Right lung (tissue), 10 donors: ENCODE measurements at places on chromosomes 16 and 17. TPM values are rescaled to one million over a fixed set of nuclear protein-coding genes. Genes with fewer than 3 reads are reported as not detected.

FSCN2 gene
- polyA plus RNA-seq: 2.0 TPM

CLDN7 gene
- polyA plus RNA-seq: 30.9 TPM

CHMP1A gene
- 72.6 TPM for polyA plus RNA-seq

CBX8 gene
- polyA plus RNA-seq: 7.3 TPM

MLYCD gene
- polyA plus RNA-seq: 3.2 TPM

PYDC1 gene
- not detected for polyA plus RNA-seq

ASB16 gene
- polyA plus RNA-seq: 3.6 TPM

PITPNM3 gene
- polyA plus RNA-seq: 4.1 TPM

ELAC2 gene
- 58.5 TPM for polyA plus RNA-seq

DNA sequence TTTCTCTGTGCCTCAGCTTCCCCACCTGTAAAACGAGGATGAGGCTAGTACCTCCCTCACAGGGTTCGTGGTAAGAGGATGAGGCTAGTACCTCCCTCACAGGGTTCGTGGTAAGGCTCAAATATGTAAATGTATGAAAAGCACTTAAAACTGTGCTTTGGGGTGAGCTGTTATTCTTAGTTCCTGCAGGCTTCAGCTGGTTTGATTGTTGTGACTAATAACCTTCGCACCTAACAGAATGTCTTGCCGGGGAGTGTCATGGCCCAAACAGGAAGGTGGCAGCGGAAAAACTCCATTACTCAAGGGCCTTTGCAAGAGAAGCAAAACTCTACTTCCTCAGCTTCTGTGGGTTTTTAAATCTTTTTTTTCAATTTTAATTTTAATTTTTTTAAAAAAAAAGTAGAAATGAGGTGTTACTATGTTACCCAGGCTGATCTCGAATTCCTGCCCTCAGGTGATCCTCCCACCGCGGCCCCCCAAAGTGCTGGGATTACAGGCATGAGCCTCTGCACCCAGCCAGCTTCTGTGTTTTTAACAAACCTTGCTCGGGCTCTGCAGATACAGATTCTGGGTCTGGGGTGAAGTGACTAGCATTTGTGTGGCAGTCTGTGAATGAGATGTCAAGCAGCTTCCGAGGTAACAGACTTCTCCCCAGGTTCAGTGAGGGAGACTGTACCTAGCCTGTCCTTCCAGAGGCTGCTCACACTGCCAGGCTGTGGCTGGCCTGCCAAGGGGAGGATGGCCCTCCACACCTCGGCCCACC lies 103.0 kb downstream of the RAB11FIP4 start:
- no peak for DNase-seq

- peak; percentile 73 for DNase-seq
Measured at GRCh38 chr17:36463916-36464764, 22.3 kb upstream of the ZNHIT3 start.

- DNase-seq: no peak
Measured at GRCh38 chr17:29577385-29578211, 9.1 kb downstream of the TP53I13 start.

DNA sequence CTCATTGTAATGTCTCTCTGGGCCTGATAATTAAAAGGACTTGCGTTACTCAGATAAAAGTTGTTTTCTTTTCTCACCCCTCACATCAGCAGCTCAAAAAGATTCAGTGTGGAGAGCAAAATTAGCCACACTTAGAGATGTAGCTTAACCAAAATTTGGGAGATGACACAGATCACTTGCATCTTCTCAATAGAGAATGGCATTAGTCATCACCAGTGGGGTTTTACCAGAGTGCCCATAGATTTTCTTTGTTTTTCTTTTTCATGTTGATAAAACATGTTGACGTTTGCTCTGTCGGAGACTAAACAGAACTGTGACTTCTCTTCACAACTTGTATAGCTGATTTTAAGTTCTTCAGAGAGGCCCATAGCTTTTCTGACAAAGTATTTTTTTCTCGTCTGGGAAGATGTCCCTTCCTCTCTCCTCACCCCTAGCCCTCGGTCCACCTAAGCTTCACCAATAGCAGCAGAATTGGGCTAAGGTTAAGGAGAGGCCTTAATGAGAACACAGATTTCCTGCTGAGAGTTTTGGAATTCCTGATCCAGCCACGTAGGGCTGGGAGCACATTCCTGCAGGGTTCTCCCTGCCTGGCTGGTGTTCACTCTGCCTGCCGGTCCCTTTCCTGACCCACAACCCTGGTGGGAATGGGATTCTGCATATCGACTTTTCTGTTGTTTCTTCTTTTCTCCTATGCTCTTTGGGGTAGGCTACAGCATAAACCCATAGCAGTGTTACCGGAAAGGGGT lies 92.6 kb downstream of the CACNG3 start:
- DNase-seq: no peak

- no peak for DNase-seq
Measured at GRCh38 chr17:73972901-73973300, 230.6 kb upstream of the RPL38 start.

GRCh38 chr16:324451-325334 lies 27.8 kb downstream of the AXIN1 start:
- DNase-seq: no peak

GRCh38 chr16:27243725-27244362 lies 24.7 kb downstream of the NSMCE1 start:
- no peak for DNase-seq

DNA sequence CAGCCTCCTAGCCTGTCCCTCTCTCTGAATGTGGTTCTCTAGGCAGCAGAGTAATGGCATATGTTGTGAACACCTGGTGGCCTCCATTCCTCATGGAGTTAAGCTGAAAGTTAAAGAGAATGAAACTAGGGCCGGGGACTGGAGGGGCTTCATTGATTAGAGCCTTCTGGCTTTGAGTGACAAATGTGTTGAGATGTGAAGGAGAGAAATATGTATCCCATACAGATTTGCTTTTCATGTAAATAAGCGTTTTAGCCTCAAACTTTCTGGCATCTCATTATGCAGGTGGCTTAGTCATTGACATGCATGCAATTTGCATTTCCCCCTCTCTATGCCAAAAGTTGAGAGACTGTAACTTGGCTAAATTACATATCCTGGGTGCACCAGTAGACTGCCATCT lies 537.7 kb upstream of the EEF2KMT start:
- DNase-seq: no peak

- DNase-seq: peak; percentile 58
Measured at GRCh38 chr17:17783116-17783824, 53.5 kb downstream of the SREBF1 start.
